CD4-positive, alpha-beta T cell treated with Interleukin-2 at 100 ng/mL for 4 hours (primary cell): ENCODE measurements at places on chromosomes 12 and 14.

GRCh38 chr14:56121816-56122215 lies 3.6 kb downstream of the PELI2 start:
- no peak for DNase-seq

- DNase-seq = no peak
Measured at GRCh38 chr12:122437656-122438121, 15.2 kb upstream of the CLIP1 start.

GRCh38 chr12:7642876-7643309 lies 22.8 kb downstream of the APOBEC1 start:
- peak; percentile 28 for DNase-seq

DNA sequence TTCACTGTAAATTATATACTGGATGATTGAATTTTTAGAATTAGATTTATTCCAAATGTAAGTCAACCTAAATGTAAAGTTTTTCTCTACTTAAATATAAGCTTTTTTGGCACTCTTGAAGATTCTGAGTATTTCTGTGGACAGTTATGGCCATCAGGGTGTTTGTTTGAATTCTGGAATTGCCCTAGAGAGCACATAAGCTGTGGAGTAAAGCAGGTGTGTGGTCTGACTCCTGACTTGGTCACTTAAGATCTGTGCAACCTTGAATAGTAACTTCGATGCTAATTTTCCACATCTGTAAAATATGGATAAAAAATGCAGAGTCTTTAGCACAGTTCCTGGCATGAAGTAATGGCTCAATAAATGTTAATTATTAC lies 64.4 kb downstream of the FUT8 start:
- DNase-seq = no peak
